ENCODE measurements at places on chromosomes 12 and 14.

GRCh38 chr14:77343662-77344061 is 22.8 kb downstream of the GSTZ1 start:
- DNase-seq, result no peak

DNA sequence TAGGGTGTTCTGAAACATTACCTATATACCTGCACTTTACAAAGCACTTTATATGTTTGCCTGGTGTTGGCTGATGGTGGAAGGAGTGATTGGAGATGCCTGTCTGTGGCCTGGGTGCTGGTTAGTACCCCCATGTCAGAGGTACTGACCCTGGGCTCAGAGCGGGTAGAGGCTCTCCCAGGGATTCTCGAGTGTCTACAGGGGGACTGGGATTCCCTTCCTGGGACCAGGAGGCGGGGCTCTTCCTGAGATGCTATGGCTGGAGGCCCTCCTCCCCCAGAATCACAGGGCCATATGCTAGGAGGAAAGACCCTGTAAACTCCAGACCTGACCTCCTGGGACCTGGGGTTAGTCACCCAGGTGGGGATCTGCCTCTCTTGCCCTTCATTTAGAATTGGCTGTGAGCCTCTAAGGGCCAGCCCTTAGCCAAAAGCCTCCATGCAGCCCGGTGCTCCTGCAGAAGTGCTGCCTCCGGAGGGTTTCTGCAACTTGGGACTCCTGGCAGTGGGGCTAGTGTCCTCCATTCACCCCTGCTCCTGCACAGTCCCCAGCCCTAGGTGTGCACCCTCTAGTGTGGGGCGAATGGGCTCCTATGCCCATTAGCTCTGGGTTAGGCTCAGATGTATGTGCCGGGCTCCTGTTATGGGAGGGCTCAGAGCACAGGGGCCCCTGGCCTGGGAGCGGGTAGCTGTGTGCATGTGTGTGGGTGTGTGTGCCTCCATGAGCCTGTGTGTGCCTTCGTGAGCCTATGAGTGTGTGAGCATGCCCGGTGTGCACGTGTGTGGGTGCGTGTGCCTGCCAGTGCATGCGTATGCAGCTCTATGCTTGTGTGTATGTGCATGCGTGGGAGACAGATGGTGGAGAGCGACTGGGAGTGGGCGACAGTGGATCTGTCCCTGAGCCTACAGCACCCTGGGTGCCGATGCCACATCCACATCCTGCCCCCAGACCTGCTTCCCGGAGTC is 36.6 kb downstream of the RTL1 start:
- DNase-seq, result no peak

DNA sequence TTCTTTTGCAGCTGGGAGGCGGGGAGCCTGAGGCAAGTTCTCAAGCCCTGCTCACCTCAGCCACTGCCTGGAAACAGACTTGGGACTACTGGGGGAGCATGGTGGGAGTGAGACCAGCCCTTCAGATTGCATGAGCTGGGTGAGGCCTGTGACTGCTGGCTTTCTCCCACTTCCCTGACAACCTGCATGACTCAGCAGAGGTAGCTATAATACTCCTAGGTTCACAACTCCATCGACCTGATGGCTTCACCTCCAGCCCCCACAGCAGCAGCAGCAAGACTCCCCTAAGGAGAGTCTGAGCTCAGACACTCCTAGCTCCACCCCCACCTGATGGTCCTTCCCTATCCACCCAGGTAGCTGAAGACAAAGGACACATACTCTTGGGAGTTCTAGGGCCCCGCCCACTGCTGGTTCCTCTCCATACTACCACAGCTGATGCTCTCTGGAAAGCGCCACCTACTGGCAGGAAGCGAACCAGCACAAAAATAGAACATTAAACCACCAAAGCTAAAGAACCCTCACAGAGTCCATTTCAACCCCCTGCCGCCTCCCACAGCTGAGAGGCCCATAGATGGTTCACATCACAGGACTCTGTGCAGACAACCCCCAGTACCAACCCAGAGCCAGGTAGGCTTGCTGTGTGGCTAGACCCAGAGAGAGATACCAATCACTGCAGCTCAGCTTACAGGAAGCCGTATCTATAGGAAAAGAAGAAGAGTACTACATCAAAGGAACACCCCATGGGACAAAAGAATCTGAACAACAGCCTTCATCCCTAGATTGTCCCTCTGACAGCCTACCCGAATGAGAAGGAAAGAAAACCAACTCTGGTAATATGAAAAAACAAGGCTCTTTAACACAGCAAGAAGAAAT is 68.7 kb downstream of the RPAP3 start:
- no peak for DNase-seq

DNA sequence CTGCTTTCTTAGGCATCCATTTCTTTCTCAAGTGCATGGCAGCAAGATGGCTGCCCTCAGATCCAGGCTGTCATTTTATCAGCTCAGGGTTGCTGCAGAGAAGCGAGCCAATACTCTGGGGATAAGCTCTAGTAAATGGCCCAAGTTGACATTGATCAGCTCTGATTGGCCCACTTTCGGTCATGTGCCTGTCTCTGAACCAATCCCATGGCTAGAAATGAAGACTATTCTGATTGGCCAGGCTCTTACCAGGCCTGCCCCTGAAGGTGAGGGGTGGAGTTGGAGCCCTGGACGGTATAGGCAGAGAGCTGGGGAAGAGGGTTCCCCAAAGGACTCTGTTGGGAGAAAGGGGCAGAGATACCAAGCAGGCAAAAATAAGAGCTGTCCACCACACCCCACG is 41.4 kb downstream of the MYO1H start:
- DNase-seq, result no peak

DNA sequence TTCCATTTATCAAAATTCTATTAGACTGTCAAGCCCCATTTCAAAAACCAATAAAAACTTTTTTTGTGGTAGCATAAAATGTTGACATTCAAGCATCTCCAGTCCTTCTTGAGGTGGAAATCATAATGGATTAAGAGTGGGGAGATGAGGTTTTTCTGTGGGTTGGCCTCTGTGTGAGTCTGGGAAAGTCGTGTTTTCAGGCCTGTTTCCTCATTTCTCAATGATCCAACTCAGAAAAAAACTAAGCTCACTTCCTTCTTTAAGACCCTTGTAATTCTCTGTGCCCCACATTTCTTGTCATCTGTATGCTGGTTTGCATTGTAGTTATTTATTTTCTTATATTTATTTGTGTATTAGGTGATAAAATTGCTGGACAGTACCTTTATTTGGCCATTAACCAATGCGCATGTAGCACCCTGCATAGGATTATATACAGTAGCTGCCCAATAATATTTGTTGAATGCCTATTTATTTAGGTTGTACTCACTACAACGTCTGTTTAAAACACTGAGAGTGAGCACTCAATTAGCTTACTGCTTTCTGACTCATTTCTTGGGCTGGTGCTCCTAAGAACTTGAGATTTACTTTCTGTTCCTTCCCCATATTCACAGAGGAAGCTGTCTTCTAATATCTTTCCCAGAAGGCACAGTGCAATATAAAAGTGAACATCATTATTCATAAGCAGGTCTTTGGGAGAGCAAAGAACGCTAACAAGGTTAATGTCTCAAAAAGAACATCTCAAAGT is 121.9 kb downstream of the DNAI7 start:
- no peak for DNase-seq

GRCh38 chr12:117189725-117190209 is 503 bp downstream of the FBXO21 start:
- DNase-seq, result no peak

- no peak for DNase-seq
Observed at GRCh38 chr12:20411345-20411744, 43.0 kb downstream of the PDE3A start.

DNA sequence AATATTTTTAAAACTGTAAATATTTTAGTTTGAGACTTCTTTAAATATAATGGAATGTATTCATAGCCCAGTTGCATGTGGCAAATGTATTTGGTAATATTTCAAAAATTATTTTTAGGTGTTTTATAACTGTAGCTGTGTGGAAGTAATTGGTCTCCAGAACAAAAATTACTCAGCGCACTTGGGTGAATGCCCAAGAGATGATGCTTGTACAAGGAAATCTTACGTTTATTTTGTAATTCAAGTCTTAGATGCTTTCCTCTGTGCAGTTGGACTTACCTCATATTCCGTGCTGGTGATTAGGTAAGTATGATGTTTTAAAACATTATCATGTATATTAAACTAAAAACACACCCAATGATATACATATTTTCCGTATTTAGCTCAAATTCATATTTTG is 76.7 kb upstream of the SLCO1B1 start:
- DNase-seq, result no peak

DNA sequence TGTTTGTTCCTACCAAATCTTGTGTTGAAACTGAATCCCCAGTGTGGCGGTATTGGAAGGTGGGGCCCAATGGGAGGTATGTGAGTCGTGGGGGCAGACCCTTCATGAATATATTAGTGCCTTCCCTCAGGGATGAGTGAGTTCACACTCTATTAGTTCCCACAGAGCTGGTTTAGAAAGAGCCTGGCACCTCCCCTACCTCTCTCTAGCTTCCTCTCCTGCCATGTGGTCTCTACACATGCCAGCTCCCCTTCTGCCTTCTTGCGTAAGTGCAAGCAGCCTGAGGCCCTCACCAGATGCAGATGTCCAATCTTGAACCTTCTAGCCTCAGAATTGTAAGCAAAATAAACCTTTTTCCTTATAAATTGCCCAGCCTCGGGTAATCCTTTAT is 105.8 kb downstream of the SPTSSA start:
- no peak for DNase-seq

GRCh38 chr12:24487606-24488005 is 461.3 kb downstream of the BCAT1 start:
- no peak for DNase-seq

- no peak for DNase-seq
Observed at GRCh38 chr12:6140651-6141447, 16.4 kb upstream of the VWF start.

DNA sequence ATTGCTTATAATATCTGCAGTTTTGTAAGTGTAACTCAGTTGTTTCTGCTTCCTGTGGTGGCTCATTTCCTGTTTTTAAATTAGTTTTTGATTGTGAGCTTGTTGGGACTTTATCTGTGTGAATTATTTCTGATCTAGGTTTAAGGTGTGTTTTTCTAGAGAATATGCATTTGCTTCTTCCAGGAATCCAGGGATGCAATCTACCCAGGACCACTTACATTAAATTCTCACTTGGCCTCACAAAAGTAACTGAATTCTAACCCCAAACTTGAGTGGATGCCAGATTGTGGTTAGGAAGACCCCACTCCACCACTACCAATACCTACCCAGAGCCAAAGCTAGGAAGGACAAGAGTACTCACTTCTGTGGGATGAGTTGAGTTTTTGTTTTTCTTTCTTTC is 11.9 kb downstream of the STYX start:
- no peak for DNase-seq

- no peak for DNase-seq
Observed at GRCh38 chr14:68135028-68135427, 315.4 kb downstream of the RAD51B start.

GRCh38 chr14:102998393-102998792 is 59.0 kb downstream of the CDC42BPB start:
- no peak for DNase-seq

- DNase-seq, result no peak
Observed at GRCh38 chr12:25705261-25705660, 152.2 kb upstream of the LMNTD1 start.

DNA sequence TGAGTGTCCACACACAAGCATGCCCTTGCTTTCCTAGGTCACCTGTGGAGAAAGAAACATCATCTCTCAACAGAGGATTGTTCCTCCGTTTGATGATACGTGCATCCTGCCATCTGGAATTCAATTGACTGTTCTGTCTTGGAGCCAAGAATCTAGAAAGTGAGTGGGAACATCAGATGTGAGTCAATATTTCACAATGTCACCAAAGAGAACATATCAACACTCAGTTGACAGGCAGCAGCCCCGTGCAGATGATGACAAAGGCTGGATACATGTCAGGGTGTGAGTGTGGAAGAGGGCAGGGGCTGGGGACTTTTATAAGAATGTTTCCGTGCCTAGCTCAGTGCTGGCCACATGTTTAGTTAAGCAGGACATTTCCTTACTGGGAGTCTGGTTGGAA is 76.1 kb downstream of the TBC1D30 start:
- no peak for DNase-seq

- DNase-seq, result no peak
Observed at GRCh38 chr14:98477935-98478334, 794.1 kb downstream of the BCL11B start.

- DNase-seq, result no peak
Observed at GRCh38 chr12:42742716-42743115, 153.2 kb upstream of the PRICKLE1 start.

DNA sequence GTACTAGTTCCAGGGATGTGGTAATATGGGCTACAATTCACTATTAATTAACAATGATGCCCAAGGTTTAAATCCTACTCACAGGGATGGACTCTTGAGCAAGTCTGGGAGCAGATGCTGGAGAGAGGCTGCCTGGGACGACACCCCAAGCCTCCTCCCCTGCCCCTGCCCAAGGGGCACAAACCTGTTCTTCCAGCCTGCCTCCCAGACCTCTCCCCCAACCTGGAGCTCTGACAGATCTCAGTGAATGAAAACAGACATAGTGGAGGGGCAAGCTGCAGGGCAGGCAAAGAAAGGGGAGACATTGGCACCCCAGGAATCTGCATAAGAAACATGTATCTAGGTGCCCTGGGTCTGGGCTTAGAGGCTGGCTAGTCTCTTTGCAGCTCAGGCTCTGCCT is 5.8 kb downstream of the KDM2B start:
- DNase-seq, result no peak

DNA sequence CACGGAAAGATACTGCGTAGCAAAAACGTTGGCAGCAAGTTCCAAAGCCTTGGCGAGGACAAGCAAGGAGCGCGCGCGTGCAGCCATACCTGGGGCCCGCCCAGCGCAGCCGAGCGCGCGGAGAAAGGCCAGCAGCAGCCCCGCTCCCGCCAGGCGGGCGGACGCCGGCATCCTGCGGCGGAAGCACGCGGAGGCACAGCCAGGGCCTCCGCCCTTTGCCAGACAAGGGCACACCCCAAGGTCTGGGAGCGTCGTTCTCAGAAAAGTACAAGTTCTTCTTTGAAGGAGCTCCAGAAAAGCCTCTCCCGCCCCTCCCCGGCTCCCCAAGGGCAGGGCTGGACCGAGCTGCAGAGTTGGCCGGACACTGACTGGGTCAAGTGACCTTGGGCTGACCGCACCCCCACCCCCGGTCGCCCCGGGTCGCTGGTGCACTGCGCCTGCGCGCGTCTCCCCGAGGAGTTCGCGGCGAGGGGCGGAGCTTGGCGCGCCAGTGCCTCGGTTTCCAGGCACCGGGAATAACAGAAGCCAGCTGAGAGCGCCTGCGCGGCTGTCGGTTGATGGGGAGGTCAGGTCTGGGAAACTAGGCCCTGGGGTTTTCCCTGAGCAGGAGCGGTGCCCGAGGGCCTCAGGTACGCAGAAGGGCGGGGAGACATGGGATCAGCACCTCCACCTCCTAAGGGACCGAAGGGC is at the start of gene ZC2HC1C:
Gene ZC2HC1C (plus strand): TSS at position 521 of the 690 bp plus-strand sequence. CDS start 933 bp downstream, outside the sequence.
- DNase-seq, result peak; percentile 10

DNA sequence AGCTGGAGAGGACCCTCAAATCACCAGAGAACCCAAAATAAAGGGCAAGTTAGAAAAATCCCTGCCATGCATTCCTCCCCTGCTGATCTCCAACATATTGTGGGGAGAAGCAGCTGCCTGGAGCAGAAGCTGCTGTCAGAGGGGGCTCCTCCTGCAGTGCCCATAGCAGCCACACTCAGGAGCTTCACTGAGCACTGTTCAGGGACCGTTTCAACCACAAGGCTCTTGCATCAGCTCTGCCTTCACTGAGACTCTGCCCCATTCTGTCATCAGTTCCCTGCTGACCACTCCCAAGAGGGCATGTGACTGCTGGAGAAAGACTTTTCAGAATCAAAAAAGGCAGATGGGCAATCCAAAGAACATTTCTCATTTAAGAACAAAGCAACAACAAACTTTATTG is 392.7 kb downstream of the GALC start:
- no peak for DNase-seq

- no peak for DNase-seq
Observed at GRCh38 chr14:84090837-84091236, 1439.1 kb upstream of the FLRT2 start.
